DND-41 (cell line): ENCODE measurements at places on chromosomes 5 and 9.

- no peaks in the 10 kb centered on the region for H3K4me1 ChIP-seq
- H3K27me3 ChIP-seq: no peaks in the 10 kb centered on the region
- no peak overlapping the region for H3K27ac ChIP-seq
- DNase-seq: no peak
- no peak overlapping the region for H3K4me3 ChIP-seq
Observed at GRCh38 chr5:33477816-33478215, 37.1 kb downstream of the TARS1 start.

GRCh38 chr9:36950389-36950788 is 83.7 kb downstream of the PAX5 start:
- H3K4me3 ChIP-seq: no peak overlapping the region
- H3K4me1 ChIP-seq: no peaks in the 10 kb centered on the region
- H3K36me3 ChIP-seq: no peaks in the 10 kb centered on the region
- no peak for DNase-seq

GRCh38 chr5:40029711-40030495 is 605.1 kb upstream of the DAB2 start:
- DNase-seq: no peak
- H3K27ac ChIP-seq: peak overlapping the region; percentile 66
- H3K36me3 ChIP-seq: no peaks in the 10 kb centered on the region
- no peaks in the 10 kb centered on the region for H3K27me3 ChIP-seq

DNA sequence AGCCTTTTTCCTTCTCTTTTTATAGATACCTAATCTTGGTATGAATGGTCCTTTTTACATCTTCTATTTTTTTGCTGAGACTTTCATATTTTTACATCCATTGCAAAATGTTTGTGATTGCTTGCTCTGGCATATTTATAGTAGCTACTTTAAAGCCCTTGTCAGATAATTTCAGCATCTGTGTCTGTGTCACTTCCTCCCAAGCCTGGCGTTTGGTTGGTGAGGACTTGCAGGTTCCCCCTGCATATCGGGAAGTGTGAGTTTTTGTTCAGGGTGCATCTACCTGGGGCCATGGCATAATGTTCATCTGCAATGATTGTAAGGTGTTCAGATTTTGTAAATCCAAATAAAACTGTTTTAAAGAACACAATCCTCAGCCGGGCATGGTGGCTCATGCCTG is 8.9 kb downstream of the FBXW5 start:
- H3K36me3 ChIP-seq: peaks cover 31% of the 10 kb centered on the region
- no peak for DNase-seq
- H3K4me3 ChIP-seq: no peak overlapping the region
- no peak overlapping the region for H3K27ac ChIP-seq
- no peaks in the 10 kb centered on the region for H3K27me3 ChIP-seq

DNA sequence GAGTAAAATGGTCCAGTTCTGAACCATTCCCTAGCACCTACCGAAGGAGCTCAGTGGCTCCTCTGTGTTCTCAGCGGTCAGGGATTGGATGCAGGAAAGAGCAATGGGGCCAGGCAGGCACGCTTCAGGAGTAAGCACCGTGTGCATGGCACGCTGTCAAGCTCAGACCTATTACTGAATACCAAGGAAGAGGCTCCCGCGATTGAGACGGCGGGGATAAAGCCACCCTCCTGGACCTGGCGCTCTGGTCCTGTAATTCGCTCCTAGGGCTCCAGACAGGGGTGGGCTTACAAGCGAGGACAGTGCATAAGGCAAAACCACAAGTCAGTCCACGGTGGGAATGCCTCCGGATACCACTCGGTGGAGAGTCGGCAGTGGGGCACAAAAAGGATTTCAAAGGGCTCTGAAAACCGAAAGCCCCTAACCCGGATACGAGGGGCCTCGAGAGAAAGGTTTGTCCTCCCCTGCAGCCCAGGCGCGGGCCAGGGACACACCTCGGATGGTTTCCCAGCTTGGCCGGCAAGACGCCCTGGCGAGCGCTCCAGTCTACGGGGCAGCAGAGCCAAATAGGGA is 988 bp downstream of the OXCT1 start:
- peak overlapping the region; percentile 82 for H3K27ac ChIP-seq
- no peaks in the 10 kb centered on the region for H3K27me3 ChIP-seq
- peaks cover 39% of the 10 kb centered on the region for H3K4me1 ChIP-seq
- peak overlapping the region; percentile 71 for H3K4me3 ChIP-seq
- peaks cover 7% of the 10 kb centered on the region for H3K36me3 ChIP-seq
- DNase-seq: peak; percentile 55
